ENCODE measurements at places on chromosomes 12 and 14.
A peak's percentile ranks its signal among the peaks of the same experiment; 100 is the strongest.

DNA sequence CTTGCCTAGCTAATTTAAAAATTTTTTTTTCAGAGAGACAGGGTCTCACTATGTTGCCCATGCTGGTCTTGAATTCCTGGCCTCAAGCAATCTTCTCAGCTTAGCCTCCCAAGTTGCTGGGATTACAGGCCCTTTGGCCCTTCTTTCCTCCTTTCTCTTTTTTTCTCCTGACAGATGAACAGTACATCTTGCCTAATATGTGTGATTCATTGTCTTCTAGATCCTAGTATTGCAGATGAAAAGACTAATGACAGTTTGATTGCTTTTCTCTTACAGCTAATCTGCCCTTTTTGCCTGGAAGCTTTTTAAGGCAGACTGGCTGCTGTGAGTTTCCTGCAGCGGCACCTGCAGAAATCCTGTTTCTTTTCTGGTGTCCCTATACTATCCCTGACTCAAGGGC lies 12.0 kb downstream of the DEPDC4 start:
- no peak for DNase-seq

DNA sequence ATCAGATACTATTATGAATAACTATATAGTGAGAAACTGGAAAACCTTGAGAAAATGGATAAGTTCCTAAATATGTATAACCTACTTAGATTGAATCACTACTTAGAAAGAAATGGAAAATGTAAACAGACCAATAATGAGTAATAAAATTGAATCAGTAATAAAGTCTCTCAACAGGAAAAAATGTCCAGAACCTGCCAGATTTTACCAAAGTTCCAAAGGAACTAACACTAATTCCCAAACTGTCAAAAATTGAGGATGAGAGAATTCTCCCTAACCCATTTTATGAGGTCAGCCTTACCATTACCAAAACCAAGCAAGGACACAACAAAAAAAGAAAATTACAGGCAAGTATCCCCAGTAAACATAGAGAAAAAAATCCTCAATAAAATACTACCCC lies 272.0 kb downstream of the RPAP3 start:
- no peak for DNase-seq

- DNase-seq = no peak
These were observed 26.4 kb downstream of the MOK start for GRCh38 chr14:102278631-102278935.

DNA sequence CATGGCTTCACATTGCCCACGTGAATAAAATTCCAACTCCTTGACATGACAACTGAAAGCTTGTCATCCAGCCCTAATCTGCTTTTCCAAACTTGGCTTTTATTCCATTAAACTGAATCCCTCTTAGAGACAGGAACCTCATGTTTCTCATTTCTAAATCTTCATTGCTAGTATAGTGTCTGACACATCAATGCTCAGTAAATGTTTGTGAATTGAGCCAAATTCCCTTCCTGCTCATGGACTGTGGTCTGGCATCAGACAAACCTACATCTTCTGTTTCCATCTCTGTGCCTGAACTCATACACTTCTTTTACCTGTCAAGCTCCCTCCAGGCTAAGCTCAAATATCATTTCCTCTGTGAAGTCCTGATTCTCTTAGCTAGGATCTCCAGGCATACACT lies 4.3 kb upstream of the FKBP11 start:
- no peak for DNase-seq

DNA sequence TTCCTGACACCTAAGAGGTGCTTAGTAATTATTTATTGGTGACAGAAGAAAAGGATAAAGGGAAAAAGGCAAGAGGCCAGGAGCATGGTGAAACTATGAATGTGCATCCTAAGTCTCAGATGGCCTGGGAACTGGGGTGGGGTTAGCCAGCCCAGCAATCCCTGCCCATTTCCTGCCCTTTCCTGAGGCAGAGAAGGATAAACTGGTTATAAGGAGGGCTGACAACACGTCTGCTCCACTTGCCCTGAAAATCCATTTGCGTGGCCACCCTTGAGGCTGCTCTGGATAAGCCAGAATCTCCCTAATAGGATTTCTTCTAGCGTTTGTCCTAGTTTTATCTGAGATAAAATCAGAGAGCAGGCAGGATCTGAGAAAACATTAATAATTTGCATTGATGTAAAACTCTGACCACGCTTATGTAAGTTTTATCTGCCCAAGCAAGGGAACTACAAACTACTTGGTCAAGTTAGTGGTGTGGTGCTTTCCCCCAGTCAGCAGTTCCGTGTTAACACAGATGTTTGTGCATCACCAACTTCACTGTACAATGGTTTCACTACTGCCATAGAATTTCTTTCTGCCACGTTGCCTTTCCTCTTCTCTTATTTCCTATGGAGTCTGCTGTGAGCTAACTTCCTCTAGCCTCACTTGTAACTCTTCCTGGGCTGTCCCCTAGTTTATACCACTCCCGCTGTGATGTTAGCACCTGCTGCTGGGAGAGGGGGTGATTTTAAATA lies 392.7 kb downstream of the RPS29 start:
- DNase-seq = no peak

- DNase-seq = peak; percentile 62
These were observed 35.7 kb downstream of the MRPL42 start for GRCh38 chr12:93502802-93503623.

- DNase-seq = no peak
These were observed 20.6 kb downstream of the BEGAIN start for GRCh38 chr14:100566586-100566985.

GRCh38 chr12:69389831-69390230 lies 30.3 kb downstream of the YEATS4 start:
- no peak for DNase-seq

DNA sequence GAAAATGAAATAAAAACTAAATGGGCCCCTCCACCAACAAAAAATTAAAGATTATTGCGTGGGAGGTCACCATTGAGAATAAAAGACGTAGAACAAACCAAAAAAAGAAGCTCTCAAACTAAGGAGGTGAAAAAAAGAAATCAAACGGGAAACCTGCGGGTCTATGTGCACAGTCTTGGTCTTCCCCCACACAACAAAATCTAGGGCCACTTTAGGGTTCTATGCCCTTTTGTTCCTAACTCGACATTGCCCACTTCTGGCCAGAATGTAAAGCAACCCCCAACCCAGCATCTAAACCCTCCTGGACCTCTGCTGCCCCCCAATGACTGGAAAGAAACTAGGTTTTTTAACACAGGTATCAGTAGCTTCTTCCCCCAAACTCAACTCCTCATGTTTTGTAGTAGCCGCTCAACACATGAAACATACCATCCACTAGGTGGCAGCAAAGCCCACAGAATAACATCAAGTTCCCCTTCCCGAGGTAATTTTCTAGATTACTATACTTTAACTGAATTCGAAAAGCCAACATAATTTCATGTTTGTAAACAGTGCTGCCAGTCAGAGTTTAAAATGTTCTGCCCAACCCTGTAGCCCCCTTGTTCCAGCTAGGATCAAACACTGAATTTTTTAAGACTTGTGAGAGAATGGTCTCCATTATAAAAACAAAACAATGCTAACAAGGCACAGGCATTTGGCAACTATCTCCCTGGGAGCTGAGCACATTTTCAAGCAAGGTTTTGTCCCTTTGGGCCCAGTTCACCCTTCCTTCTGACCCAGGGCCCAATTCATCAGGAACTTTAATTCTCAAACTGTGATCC lies 18.7 kb downstream of the DAD1 start:
- DNase-seq = peak; percentile 98

Measured in bone marrow (tissue), 2 donors.